ENCODE measurements at places on chromosomes 4 and X.

DNA sequence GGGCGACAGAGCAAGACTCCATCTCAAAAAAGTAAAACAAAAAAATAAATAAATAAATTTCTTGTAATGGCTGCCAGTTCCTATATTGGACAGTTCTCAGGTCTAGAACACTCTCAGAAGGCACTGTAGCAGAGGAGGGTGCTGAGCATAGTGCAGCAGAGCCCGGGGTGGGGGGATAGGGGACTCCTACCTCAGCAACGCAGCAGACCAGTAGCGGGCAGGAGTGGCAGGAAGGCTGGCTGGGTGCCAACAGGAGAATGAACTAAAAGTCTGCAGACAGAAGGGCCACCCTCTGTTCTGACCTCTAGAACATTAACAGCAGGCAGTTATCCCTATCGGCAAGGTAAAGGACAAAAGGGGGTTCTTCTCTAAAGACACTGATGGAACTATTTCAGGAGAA is 20.2 kb downstream of the PDK3 start:
- DNase-seq, result no peak

GRCh38 chr4:75727073-75727472 is 2.7 kb downstream of the USO1 start:
- no peak for DNase-seq

GRCh38 chr4:23878912-23879732 is 10.7 kb downstream of the PPARGC1A start:
- no peak for DNase-seq

- no peak for DNase-seq
Observed at GRCh38 chr4:174340714-174341113, 57.0 kb downstream of the CEP44 start.

DNA sequence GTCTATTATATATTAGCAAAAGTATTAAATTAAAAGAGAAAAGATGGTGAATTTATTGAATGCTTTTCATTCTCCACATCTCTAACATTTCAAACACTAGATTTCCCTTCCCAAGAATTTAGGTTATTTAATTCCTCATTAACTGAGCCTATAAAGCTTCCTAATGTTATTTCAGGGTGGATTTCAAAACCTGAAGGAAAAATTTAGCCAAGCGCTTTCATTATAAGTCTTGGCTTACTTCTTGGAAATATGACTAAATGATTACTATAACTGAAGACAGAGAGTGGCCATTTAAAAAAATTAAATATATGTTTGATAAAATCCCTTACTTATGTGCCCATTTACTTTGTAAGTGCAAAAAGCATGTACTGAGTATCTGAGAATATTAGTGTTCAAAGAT is 141.8 kb upstream of the ARSJ start:
- no peak for DNase-seq

DNA sequence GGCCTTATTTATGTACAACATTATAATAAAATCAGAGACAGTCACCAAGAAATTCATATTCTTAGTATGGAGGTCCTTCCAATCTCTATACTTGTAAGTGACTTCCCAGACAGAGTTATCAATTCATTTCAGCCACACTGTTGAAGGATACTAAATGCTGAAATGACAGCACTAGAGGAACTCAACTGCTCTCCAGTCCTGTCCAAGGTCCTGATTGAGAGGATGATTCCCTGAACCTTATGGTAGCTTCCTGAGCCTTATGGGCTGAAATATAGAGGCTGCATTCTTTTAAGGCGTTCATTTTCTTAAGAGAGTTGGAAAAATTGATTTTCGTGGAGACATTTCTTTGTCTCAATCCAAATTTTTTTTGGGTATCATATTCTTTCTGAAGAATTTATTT is 205.9 kb downstream of the TLL1 start:
- DNase-seq, result no peak

GRCh38 chrX:149652232-149652981 is 20.8 kb upstream of the TMEM185A start:
- no peak for DNase-seq

DNA sequence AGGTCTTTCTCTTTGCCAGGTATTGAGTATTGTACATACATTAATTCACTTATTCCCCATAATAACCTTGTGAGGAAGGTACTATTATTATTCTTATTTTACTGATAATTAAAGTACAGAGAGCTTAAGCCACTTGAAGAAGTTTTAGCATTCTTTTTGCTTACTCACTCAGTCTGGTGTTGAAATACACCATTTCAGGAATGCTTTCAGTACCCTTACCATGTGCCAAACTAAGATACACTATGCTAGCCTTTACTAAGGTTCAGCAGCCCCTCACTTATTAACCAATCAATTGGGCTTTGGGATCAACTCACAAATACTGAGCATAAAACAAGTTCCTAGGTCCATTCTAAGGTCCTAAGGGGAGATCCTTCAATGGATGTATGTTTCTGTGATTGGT is 179.0 kb upstream of the FGF13 start:
- DNase-seq, result no peak

- peak; percentile 27 for DNase-seq
Observed at GRCh38 chr4:52051213-52051614, at the start of gene SPATA18. Gene SPATA18, plus strand, starts transcription at chr4:52051304. Its CDS starts 401 bp downstream, at chr4:52051705.

- DNase-seq, result peak; percentile 32
Observed at GRCh38 chrX:97597954-97598353, 714.2 kb downstream of the RPA4 start.

- no peak for DNase-seq
Observed at GRCh38 chr4:180028682-180029081, 2214.5 kb upstream of the TENM3 start.

- DNase-seq, result no peak
Observed at GRCh38 chr4:93461541-93461940, 367.0 kb upstream of the ATOH1 start.

DNA sequence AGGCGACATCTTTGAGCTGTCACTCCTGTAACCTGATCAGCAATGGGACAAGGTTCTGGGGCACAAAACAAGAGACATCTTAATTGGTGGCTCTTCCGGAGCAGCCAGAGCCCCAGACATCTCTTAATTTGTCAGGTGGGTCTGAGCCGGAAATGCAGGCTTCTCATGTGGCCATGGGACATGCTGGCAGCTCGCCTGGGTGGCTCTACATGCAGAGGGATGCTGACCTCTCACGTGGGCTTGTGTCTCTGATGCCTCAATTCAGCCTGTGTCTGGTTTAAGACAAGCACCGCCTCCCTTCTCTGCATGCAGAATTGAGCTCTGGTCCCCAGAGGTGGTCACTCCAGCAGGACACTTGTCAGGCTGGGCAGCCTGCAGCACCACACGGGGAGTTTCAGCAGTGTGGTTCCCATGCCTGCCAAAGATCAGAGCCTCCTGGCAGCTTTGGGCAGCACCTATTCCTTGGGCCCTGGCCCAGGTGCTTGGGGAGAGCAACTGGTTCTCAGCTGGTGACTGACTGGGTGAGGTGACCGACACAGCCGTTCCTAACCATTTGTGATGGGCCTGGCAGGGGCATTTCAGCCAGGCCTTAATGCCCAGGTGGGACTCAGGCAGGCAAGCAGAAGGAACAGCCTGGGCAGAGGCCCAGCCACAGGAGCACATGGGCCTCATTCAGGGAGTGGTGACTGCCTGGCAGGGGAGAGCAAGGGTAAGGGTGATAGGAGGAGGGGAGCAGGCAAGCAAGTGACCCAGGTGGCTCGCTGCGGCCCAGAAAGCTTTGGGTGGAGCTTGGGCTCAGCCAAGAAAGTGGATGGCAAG is 53.4 kb downstream of the HMX1 start:
- DNase-seq, result peak; percentile 5

GRCh38 chr4:133233922-133234321 is 84.8 kb downstream of the PCDH10 start:
- DNase-seq, result no peak

GRCh38 chr4:79237851-79238250 is 88.0 kb downstream of the NAA11 start:
- DNase-seq, result no peak

- DNase-seq, result no peak
Observed at GRCh38 chr4:6112606-6113290, 87.6 kb downstream of the JAKMIP1 start.

DNA sequence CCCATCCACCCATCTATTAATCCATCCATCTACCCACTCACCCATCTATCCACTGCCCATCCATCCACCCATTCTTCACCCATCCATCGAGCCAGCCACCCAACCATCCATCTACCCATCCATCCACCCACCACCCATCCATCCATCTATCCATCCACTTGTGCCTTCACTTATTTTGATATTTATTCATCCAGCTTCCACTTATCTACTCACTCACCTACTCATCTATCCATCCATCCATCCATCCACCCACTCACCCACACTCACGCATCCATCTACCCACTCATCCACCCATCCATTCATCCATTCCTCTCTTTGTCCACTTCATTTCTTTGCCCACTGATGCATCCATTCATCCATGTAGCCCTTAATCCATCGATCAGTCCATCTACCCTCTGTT is 72.9 kb upstream of the AFAP1 start:
- DNase-seq, result no peak

DNA sequence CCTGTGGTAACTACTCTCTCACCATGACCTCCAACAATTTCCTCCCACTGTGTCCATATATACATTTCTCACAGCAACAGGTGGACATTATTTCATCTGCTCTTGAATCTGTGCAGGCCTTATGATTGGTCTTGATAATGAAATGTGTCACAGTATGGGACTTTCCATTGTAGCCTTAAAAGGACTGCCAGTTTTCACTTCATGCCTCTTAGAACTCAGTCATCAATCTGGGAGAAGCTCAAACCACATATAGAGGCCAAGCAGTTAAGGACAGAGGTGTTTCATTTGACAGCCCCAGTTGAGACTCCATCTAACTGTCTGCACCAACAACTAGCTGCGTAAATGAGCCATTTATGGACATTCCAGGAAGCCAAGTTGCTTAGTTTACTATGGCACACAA is 1534.8 kb downstream of the ARAP2 start:
- DNase-seq, result no peak

DNA sequence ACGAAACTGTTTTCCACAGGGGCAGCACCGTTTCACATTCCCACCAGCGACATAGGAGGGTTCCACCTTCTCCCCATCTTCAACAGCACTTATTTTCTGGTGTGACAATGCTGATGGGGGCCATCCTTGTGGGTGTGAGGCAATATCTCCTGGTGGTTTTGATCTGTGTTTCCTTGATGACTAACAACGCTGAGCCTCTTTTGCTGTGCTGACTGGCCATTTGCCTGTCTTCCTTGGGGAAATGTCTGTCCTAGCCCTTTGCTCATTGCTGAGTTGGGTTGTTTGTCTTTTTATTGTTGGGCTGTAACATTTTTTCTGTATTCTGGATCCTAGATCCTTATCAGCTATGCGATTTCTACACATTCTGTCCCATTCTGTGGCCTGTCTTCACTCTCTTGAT is 33.7 kb downstream of the ATP2B3 start:
- no peak for DNase-seq

- no peak for DNase-seq
Observed at GRCh38 chrX:51614353-51615012, 4.2 kb downstream of the CENPVL3 start.

GRCh38 chrX:133185119-133185518 is 33.0 kb downstream of the TFDP3 start:
- no peak for DNase-seq

Data from activated T-cell treated with anti-CD3 and anti-CD28 coated beads, Interleukin-2, amount 50 U/mL, for 24 hours (primary cell).